ENCODE measurements at places on chromosomes 3 and 15.

DNA sequence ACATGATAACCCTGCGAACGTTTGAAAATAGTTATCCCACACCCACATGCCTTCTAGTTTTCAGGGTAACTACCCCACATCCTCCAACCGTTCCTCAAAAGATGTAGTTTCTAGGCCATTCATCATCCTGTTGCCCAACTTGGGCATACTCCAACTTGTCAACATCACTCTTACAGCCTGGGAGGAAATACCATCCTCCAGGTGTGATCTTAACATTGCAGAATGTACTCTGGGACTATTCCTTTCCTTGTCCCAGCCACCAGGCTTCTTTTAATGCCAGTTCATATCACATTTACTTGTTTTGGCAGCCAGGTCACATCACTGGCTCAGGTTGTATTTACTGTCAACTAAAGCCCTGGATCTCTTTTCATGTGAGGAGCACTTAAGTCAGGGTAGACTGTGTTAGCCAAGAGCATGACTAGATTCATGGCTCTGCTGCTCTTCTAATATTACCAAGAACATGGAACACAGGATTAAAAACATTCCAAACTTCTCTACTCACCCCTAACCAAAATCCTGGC lies 4.0 kb upstream of the DENND6A start:
- DNase-seq: no peak

GRCh38 chr15:48025118-48025517 lies 95.7 kb upstream of the SLC24A5 start:
- DNase-seq: no peak

DNA sequence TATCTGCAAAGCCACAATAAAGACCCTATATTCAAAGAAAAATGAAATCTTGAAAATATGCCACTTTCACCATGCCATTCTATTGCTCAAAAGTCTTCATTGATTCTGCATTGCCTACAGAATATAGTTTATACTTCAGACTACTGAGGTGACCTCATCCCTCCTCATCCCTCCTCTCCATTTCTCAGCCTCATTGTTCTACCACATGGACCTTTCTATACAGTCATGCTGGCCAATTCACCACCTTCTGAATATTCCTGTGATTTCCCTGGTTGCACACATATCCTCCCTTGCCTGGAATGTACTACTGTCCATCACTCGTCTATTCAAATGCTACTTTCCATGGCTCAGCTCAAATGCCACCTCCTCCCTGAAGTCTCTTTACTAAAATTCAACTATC lies 3.5 kb upstream of the COL8A1 start:
- DNase-seq: no peak

DNA sequence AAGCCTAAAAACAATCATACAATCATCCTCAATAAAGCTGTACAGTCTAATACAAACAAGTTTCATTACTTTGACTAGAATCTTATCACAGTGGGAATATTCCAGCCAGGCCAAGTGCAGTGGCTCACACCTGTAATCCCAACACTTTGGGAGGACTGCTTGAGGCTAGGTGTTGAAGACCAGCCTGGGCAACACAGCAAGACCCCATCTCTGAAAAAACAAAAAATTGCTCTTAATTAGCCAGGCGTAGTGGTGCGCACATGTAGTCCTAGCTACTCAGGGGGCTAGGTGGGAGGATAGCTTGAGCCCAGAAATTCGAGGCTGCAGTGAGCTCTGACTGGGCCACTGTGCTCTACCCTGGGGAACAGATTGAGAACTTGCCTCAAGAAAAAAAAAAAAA lies 3.3 kb downstream of the RPN1 start:
- no peak for DNase-seq

DNA sequence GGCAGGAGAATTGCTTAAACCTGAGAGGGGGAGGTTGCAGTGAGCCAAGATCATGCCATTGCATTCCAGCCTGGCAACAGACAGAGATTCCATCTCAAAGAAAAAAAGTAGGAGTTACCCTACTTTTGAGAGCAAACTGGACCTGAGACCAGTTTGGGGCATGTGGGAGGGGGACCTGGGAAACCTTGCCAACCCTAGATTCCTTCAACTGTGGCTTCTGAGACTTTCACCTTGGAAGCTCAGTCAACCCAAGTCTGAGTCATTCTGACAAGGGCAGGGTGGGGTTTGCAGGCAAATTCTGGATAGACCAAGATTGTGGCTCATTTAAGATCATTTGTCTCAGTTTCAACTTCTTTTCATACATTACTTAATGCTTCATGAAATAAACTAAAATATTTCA lies 23.8 kb upstream of the SIAH2 start:
- DNase-seq: no peak

DNA sequence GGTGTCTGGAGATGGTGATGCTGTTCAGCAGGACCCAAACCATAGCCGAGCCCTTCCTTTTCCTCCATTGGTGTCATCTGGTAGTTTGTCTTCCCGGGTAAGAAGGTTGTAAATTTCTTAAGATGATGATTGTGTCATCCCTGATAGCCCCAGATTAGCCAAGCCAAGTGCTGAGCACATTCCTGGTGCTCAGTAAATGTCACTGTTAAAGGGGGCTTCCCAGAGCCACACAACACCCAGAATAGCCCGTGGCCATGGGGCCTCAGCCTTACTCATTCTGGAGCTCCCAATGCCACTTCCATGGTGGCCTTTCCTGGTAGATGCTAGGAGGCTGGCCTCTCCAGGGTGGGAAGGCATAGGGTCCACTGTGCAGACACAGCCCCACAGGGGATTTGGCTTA lies 4.6 kb upstream of the PLA2G4B start:
- DNase-seq: no peak

GRCh38 chr3:78143000-78143399 lies 1103.1 kb downstream of the ROBO2 start:
- no peak for DNase-seq

DNA sequence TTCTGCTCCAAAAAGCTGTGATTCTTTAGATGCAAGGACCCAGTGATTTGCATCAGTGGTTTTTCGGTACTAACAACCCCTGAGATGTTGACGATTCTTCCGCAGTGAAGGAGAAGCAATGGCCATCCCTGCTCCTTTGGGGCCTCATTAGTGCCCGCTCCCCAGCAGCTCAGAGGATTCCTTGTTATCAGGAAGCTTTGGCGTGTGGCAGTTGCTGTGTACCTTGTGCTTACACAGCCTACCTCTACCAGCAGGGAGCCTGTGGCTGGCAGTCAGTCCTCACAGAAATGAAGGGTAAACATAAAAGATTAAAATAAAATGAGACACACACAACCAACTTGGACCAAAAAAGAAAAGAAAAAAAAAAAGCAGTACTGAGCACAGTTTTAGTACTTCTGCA lies 55.2 kb downstream of the CNTN3 start:
- DNase-seq: no peak

DNA sequence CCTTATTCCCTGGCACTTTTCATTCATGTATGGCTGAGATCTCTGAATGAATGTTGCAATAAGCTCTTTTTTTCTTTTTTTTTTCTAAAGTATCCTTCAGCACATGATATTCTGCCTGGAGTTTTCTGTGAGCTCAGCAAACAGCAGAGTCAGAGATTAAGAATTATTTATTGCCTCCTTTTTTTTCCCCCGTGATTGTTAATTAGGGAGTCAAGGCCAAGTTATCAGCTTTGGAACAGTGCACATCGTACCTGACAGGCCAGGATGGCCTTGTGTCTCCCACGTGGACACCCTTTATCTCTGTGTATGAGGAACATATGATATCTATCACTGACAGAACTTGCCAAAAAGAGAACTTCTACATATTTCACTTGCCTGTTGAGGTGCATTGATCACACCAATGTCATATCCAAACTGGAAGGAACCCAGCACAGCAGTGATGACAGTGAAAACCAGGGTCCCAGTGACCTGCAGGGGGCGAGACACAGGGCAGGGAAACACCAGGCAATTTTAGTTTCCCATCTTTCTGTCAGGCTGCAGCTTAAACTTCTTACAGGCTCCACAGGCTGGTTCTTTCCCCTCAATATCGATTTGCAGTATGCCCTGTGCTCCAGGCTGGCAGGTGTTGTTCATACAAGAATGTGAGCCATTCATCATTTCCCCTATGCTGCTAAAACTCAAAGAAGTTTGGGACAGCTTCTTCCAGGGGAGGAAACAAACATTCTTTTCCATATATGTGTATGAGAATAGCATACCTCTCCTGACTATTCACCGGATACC lies 8.2 kb downstream of the SLC2A2 start:
- DNase-seq: no peak

DNA sequence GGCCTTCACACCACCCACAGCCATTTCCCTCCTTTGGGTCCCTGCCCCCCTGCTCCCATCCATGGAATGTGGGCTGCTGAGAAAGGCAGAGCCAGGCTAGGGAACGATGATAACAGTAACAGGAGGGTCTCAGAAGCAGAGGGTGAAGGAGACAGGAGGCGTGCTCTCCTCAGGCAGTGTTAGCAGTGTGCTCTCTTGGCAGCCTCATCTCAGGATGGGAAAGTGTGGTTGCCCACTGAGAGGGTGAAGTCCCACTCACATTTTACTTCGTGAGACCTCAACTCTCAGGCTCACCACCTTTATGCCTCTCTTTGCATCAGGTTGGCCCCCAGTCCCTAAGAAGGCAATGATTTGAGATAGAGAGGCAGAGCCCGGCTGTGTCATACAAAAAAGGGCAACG lies 24.5 kb downstream of the TIGIT start:
- DNase-seq: no peak
